ENCODE measurements at places on chromosomes 2 and 18.
A peak's percentile ranks its signal among the peaks of the same experiment; 100 is the strongest.

DNA sequence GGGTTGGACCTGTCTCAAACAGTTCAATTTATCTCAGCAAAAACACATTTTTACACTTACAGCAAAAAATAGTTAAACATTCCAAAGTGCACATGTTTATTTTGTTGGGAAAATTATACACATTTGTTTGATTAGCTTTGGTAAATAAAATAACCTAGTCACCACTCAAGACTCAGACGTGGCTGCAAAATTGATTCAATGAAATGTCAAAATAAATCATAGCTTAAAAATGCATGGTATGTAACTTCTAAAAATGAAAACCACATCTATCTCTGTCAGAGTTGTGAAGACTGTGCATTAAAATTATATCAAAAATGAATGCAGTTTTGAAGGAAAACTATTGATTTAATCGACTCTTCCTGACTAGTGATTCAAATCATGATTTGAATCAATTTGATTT, 56.7 kb downstream of the GALNT14 start:
- DNase-seq: no peak

- DNase-seq: no peak
These were observed 24.0 kb downstream of the LGALSL start for GRCh38 chr2:64477979-64478378.

GRCh38 chr2:76311728-76312127, 601.0 kb upstream of the GCFC2 start:
- DNase-seq: no peak

- DNase-seq: no peak
These were observed 35.1 kb upstream of the MYCN start for GRCh38 chr2:15905267-15905645.

DNA sequence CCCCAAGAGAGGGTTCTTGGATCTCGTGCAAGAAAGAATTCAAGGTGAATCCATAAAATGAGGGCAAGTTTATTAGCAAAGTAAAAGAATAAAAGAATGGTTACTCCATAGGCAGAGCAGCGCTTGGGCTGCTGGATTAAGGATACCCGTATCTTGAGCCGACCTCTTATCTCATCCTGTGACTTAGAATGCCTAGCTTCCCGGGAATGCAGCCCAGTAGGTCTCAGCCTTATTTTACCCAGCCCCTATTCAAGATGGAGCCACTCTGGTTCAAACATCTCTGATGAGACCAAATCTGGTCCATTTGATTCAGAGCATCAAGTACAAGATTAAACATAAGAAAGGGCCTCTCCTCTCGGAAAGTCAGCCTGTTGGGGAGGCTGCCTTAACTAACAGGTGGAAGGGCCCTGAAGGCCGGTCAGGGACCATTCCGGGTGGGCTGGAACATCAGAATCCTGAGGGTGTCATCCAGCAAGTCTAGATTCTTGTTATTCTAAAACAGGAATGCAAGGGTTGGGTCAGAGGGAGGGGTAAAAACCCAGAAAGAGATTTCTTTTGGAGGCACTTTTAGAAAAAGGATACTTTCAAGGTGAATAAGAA, 5.8 kb downstream of the PSD4 start:
- no peak for DNase-seq

- no peak for DNase-seq
These were observed 109.9 kb downstream of the PDE1A start for GRCh38 chr2:182316950-182317349.

- no peak for DNase-seq
These were observed 1.2 kb downstream of the SMYD5 start for GRCh38 chr2:73215254-73215653.

GRCh38 chr2:160493227-160494028, at the start of gene RBMS1:
Gene RBMS1, minus strand, starts transcription at chr2:160493807. Its CDS starts 444 bp downstream, at chr2:160493363.
- peak; percentile 58 for DNase-seq

GRCh38 chr2:61690078-61690596, 152.0 kb upstream of the XPO1 start:
- no peak for DNase-seq

- DNase-seq: no peak
These were observed 934.6 kb downstream of the SOCS6 start for GRCh38 chr18:71223486-71223885.

DNA sequence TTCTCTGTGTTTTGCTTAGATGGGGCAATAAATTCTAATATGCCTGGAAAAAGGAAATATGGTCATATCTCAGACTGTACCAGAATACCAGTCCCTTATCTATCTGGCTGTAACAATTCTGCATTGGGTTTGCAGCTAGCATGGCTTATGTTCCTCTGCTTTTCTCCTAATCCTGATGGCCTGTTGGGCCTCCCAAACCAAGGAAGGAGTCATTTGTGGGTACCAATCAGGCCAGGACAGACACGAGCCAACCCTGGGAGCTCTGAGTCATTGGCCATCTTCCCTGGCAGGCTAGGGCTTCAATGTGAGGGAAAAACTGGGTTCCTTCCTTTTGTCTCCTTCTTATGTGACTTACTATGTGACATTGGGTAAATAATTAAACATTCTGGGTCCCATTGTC, 12.0 kb downstream of the SMARCAL1 start:
- DNase-seq: no peak

GRCh38 chr2:191730263-191730662, 52.3 kb downstream of the NABP1 start:
- DNase-seq: no peak

- no peak for DNase-seq
These were observed 189.4 kb downstream of the TMEM182 start for GRCh38 chr2:102951249-102951648.

- DNase-seq: no peak
These were observed 91.7 kb downstream of the INHBB start for GRCh38 chr2:120437604-120438000.

Measured in CD4-positive, alpha-beta T cell treated with Interferon alpha-2 for 1 hour (primary cell).